Heart left ventricle (tissue), 16 donors: ENCODE measurements at places on chromosomes 12 and 14.

GRCh38 chr12:82554529-82554928 is 132.2 kb upstream of the TMTC2 start:
- no peak for DNase-seq

GRCh38 chr14:68775614-68776126 is 17.2 kb downstream of the ZFP36L1 start:
- no peak for DNase-seq

DNA sequence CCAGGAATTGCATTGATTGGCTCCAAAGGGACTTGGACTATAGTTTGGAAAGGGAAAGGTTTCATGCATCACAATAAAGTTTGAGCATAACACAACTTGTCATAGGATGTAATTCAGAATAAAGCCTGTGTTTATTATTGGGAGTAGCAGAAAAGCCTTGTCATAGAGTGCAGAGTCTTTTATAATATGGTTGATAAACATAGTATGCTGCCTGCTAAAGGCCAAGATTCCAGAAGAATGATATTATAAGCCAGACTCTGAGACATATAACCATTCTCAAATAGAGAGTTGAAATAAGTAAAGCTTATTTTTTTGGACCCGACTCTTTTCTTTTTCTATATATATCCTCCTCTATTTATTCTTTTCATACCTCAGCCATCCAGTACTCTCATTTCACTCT is 207.3 kb downstream of the LRIG3 start:
- DNase-seq: no peak

- no peak for DNase-seq
Measured at GRCh38 chr12:9786726-9787717, 26.3 kb upstream of the CD69 start.

DNA sequence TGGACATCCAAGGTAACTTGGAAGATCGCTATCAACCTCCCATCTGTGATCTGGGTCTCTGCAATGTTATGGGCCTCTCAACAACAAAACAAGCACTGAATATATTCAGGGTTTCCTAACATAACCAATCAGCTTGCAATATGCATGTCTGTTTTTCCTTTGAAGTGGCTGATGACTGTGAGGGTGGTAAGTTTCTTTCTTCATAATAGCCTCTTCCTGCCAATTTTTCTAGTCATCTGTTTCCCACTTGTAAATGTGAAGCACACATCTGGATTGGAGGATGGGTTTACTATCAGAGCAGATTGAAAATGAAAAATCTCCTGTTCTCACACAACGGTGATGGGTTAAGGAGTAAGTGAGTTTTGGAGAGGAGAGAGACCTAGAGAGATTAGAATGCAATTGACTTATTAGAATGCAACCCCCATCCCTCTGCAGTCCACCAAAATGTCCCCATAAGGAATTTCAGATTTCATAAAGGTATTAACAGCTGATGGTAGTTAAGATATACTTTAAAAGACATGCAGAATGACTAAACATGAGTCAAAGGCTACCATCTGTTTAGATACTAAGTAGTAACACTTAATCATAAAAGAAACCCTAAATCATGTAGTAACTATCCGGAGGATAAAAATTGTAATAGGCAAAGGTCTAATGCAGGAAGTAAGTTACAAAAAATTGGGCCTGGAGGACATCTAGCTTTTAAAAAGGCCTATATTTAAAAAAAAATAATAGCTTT is 58.4 kb upstream of the SAV1 start:
- no peak for DNase-seq

GRCh38 chr14:49828640-49829039 is 23.9 kb downstream of the NEMF start:
- no peak for DNase-seq

DNA sequence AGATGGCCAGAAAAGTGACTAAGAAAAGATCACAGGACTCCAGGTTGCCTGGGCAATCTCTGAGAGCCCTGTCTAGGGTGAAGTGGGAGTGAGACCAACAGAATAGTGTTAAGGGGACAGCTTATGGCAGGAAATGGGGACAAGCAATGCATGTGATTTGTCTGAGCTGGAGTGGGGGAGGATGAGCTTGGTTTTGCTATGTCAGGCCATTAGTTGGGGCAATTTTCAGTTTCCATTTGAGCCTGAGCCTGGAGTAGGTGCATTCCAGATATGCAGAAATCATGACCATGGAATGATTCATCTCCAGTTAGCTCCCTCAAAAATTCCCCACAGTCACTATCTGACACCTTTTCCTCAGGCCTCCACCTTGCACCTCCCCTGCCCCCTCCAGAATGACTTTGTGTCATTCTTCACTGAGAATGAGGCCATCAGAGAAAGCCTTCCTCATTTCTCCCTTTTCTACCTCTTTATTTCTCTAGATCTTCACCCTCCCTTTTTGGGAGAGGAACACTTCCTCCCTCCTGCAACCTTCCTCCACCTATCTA is 150.9 kb upstream of the PLEKHG7 start:
- no peak for DNase-seq

- no peak for DNase-seq
Measured at GRCh38 chr12:1607940-1608712, 13.7 kb upstream of the FBXL14 start.

GRCh38 chr14:99009871-99010270 is 262.1 kb downstream of the BCL11B start:
- no peak for DNase-seq

- no peak for DNase-seq
Measured at GRCh38 chr12:59844750-59845149, 248.9 kb downstream of the SLC16A7 start.
